D721Med (cell line): ENCODE measurements at places on chromosomes 3 and 15.

DNA sequence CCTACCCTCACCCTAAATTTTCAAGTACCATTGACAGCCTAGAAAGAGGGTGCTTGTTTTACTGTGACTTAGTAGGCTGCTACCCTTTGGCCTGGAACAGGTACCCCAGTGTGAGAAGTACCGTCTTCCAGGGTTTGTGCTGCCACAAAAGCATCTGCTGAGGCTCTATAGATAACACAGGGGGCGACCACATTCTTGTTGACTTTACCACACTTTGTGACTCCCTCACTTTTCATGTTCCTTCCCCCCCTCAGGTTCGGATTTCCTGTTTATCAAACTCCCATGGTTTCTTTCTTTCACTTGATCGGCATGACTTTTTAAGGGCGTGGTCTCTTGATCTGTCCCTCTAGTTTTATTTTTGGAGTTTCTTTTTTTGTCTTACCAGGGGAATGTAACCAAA, 23.5 kb downstream of the EXOG start:
- DNase-seq: no peak

- DNase-seq: no peak
Measured at GRCh38 chr15:58405865-58406264, 25.9 kb upstream of the LIPC start.

DNA sequence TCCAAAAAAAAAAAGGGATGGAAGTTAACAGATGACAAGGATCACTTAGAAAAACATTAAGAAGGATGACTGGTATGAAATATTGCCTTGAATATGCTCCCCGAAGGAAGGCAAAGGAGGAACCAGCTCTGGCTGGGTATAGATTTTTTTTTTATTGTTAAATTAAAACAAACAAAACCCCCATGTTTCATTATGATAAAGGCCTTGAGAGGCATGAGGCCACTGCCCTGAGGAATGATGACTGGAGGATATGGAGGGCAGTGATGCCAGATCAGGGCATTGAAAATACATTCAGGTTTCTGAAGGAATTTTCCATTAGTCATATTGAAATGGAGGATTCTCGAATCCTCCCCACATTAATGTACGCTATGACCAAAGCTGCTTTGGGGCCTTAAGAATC, 120.9 kb downstream of the ADAMTS9 start:
- no peak for DNase-seq

- no peak for DNase-seq
Measured at GRCh38 chr3:114727373-114727772, 419.7 kb downstream of the ZBTB20 start.

GRCh38 chr3:128196647-128197046, 43.4 kb downstream of the EEFSEC start:
- no peak for DNase-seq

DNA sequence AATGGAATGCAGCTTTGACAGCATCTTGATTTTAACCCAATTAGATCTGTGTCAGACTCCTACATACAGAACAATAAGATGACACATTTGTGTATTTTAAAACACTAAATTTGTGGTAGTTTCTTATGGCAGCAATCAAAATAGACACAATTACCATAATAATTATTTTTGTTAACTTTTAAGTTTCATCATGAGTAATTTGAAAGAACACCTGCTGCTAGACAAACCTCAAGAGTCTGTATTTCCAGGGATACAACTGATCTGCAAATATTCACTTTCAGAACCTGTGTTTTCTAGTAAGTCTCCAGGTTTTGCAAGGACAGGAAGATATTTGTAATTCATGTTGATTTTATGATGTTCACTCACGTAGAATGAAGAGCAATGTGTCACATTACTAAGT, 736.8 kb downstream of the DIPK2A start:
- DNase-seq: no peak

DNA sequence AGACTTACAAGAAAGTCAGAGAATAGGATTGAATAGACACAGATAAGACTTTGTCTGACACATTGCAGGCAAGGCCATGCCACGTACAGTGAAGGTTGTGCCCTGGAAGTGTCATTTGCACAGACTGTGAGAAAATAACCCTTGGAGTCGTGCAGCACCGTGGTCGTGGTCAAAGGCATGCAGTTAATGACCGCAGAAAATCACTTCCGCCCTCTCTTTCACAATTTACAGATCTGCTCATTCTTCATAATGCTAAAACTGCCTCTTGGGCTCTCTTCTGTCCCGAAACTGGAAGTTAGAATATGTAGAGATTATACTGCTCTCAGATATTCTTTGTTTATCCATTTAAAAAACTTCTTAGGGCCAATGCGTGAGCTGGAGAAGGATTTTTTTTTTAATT, 73.2 kb upstream of the CTXND1 start:
- no peak for DNase-seq

- DNase-seq: no peak
Measured at GRCh38 chr3:132561003-132561402, 36.1 kb upstream of the ACKR4 start.

GRCh38 chr3:40971191-40972168, 227.8 kb upstream of the CTNNB1 start:
- DNase-seq: no peak

DNA sequence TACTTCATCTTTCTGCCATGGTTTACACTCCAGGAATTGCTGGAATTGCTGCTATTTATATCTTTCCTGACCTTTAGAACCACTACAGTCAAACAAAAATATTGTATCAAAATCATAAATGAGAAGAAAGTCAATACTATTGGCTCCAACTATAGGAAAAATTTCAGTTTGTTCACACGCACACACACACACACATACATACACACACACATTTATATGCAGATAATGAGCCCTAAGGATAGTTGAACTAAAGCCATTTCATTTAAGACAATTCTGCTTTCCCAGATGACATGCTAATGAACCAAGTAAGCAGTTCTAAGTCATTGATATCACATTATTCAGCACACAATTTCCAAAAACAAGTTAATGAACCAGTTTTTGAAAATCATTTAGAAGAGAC, 627.3 kb downstream of the PLOD2 start:
- DNase-seq: no peak

DNA sequence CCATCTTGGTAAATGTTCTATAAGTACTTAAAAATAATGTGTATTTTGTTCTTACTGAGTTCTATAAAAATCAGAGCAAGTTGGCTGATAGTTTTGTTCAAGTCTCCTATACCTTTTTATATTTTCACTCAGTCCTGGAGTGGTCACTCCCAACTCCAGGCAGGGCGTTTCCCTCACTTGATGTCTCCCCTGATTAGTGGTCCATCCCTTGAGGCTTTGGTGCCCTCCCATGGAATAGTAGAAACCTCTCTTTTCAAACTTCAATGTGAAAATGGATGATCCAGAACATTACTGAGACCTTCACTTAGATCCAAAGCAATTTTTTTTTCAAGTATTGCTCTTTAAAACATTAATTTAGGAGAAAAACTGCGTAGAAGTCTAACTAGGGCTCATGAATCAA, 25.0 kb upstream of the SCN10A start:
- no peak for DNase-seq

DNA sequence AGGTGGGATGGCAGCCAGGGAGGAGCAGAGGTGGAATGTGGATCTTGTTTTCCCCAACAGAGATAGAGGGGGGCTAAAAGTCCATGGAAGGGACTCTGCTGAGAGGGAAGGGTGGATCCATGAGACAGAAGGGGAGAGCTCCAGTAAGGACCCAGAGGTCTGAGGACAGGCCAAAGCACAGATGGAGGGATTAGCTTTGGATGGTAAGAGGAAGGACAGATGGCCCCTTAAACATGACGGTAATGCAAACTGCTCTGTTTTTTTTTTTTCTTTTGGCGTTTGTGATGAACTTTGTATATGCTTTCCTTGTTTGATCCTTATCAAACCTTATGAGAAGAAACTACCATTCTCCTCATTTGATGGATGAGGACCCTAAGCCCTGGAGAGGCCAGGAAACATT, 96.2 kb downstream of the IGF1R start:
- no peak for DNase-seq

GRCh38 chr3:196645096-196645495, 5.6 kb downstream of the NRROS start:
- no peak for DNase-seq

DNA sequence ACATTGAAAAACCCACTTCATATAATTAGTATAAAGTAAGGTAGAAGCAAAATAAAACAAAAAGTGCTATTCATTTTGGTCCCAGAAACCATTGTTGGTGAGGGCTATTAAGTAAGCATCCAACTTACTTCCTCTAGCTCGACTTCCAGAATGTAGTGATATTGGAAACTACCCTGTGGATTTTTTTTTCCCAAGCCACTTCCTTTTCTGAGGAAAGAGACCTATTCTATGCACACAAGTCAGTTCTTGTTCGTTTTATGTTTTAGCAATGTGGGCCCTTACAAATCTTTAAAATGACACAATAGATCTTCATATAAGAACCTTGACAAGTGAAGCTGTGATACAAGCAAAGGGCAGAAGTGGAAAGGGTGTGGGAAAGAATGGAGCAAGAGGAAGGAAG, 402.0 kb upstream of the TBL1XR1 start:
- DNase-seq: no peak

- DNase-seq: no peak
Measured at GRCh38 chr3:172270557-172271166, 177.6 kb downstream of the GHSR start.

- DNase-seq: no peak
Measured at GRCh38 chr3:133475245-133476010, 75.6 kb downstream of the BFSP2 start.

GRCh38 chr3:25665315-25666280, 891 bp upstream of the TOP2B start:
- no peak for DNase-seq

DNA sequence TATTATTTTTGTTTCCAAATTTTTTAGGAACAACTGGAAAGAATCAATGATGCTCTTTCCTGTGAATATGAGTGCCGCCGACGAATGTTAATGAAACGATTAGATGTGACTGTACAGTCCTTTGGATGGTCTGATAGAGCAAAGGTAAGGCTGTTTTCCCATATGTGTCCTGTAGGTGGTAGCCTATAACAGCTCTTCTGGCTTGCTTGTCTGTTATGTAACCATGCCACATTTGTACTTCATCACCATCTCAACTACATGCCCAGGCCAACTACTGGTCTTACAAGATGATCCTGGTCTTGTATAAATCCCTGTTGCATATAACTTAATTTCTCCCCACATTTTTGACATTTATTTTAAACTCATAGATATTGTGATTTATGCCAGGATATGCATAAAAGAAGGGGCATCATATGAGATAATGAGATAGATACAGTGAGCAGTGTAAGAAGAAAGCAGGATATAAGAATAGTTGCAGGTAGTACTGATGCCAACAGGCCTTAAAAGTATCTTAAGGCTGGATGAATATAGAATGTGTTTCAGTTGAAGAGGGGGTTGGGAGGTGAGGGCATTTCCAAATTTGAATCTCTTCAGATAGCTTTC, 20.3 kb downstream of the FAM98B start:
- no peak for DNase-seq

DNA sequence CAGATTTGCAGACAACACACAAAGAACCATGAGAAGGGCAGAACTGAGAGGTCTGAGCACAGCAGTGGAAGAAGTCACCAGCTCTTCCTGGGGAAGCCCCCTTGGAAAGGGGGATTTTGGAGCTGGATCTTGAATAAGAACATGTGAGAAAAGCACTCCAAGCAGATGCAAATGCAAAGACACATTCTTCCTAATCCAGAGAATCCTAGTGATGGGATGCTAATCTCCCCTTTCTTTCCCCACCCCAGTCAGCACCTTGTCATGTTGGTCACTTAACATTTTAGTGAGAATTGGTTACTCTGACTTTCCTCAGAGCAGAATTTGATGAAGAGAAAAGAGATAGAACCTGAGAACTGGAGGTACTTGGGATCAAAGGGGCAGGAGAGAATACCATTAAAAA, 148.5 kb downstream of the SSR3 start:
- DNase-seq: no peak

DNA sequence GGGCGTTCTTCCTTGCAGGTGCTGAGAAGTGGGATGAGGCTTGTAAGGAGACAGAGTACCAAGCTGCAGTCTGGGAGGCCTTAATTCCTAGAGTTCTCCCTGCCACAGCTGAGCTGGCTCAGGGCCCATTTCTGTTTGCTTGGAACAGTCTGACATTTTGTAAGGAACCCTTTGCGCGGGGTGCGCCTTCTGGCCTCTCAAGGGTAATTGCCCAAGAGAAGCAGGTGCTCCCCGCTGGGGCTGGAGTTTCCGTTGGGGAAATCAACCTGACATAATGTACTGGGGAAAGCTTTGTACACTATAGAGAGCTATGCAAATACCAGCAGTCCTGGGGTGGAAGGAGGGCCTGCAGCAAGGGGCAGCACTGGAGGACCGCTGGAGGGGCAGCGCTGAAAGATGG, 83.6 kb downstream of the HMG20A start:
- DNase-seq: no peak

DNA sequence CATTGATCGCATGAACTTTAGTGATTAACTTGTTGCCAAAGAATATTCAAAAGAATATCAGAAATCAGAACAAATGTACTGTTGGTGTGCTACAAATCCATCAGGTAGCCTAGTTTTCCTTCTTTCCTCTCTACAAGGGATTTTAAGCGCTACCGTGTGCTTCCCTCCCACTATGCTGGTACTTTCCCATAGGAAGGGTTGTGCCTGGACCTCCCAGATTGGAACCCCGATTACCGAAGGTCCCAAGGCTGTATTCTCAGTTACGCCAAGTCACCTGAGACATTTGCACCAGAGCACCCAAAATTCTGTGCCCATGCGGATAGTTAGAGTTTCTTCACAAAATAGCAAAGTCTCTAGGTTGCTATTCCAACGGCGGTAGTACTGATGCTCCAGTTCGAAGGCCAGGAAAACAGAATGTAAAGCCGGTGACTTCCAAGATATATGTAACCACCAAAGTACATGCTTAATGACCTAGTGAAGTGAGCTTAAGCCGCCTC, 23.4 kb upstream of the GATM start:
- DNase-seq: no peak

DNA sequence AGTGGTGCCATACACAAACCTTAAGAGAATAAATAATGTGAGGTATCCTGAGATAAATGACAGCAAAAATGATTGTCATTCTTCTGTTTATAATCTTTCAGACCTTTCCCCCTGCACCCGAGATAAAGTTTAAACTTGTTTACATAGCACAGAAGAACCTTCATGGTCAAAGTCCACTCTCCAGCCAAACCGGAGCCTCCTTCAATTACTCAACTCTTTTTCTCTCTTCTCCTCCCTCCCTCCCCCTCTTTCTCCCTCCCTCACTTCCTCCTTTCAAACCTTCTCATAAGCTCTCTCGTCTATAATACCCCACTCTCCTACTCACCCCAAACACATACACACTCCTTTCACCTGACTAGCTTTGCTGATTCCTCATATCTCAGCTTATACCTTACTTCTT, 198.9 kb downstream of the EFHB start:
- DNase-seq: no peak

DNA sequence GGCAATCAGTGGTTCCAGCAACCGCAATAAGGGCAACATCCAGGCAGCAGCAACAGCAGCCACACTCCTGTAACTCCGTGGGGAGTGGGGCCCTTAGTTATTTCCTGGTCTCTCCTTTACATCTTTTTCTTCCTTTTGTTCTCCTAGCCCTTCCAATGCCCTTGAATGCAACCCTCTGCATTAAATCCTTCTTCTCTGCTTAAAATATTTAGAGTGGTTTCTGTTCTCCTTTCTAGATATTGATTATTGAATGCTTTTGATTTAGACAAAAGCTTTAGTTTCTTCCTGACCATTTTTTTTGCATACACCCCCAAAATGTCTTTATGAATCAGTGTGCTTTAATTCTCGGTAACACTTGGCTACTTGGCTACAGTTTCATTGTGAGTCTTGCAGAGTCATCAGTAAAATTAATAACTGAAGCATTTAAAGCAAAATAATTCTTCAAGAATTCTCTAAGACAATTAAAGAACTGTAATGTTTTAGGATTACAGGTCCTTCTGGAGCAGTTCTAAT, 586.1 kb downstream of the MECOM start:
- no peak for DNase-seq
